ENCODE measurements at places on chromosomes 1 and 21.

GRCh38 chr1:167668108-167668507, 38.1 kb downstream of the RCSD1 start:
- DNase-seq: no peak

GRCh38 chr1:183859119-183859518, 54.2 kb downstream of the RGL1 start:
- DNase-seq: no peak

DNA sequence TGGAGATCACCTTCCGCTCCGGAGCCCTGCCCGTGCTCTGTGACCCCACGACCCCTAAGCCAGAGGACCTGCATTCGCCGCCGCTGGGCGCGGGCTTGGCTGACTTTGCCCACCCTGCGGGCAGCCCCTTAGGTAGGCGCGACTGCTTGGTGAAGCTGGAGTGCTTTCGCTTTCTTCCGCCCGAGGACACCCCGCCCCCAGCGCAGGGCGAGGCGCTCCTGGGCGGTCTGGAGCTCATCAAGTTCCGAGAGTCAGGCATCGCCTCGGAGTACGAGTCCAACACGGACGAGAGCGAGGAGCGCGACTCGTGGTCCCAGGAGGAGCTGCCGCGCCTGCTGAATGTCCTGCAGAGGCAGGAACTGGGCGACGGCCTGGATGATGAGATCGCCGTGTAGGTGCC, 9.6 kb downstream of the SPATA46 start:
- no peak for DNase-seq

DNA sequence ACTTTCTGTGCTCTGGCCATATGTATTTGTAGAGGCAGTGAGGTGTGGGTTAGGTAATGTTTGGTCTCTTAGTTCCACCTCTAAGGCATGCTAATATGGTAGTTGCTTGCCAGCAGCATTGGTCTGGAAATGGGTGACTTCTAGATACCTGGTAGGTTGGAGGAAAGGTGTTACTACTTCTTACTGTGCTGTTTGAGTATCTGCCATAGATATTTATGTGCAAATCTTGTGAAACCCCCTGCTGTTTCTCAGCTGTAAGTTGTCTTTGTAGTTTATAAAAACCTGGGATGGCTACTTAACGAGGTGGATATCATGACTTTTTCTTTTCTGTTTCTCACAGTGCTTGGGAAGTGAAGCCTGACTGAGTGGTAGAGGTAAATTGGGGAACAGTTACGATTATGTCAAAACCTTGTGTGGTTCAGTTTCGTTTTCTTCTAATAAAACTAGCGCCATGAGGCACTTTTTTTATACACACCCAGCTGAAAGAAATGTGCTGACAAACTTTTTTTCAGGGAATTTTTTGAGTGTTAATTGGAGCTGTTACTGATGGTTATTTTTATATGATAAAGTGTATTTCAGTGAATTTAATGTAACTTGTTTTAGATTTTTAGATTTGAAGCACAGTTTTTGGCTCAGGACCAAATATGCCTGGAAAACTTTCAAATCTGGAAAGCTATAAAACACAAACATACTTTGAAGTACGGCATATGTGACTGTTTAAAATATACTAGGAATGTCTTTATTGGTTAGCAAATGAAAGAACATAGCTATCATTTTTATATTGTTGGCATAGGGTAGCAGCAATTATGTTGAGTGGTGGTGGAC, 42.1 kb downstream of the CAMSAP2 start:
- no peak for DNase-seq

DNA sequence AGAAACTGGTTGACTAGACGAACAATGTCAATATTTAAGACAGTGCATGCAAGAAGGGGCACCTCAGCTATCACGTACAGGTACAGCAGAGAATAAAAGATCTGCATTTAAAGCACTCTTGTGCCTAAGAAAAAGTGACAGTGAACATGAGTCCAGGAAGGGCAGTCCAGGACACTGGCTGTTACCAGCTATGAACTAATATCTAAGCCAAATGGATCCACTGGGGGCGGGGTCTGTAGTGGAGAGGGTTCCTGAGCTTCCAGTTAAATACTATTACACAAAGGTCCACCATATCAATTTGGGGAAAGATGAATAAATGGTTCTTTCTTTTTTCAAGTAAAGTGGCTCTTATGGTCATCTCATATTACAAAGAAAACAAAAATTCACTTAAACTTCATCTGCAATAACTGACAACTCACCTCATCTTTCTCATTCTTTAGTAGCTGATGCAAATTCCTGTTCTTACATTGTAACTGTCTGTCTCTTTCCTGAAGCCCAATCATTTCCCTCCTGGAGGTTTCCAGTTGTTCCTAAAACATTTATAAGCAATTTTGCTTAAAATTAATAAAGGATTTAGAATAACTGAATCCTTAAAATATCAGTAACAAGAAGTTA, 24.5 kb downstream of the SSX2IP start:
- DNase-seq: no peak

GRCh38 chr21:36504067-36505058, 24.4 kb upstream of the CLDN14 start:
- no peak for DNase-seq

DNA sequence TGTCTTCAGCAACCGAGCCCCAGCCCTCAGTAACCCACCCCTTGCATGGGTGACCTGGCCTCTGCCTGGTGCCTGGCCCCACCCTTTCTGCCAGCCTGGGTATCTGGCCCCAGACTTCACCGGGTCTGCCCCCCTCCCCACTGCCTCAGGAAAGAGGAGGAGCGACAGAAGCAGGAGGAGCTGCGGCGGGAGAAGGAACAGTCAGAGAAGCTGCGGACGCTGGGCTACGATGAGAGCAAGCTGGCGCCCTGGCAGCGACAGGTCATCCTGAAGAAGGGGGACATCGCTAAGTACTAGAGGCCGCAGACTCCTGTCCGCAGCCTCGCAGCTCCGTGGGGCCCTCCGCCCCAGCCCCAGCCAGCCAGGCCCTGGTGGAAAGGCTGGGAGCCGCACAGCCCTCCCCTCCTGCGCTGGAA, 6.1 kb downstream of the TNFRSF25 start:
- DNase-seq: peak; percentile 50

DNA sequence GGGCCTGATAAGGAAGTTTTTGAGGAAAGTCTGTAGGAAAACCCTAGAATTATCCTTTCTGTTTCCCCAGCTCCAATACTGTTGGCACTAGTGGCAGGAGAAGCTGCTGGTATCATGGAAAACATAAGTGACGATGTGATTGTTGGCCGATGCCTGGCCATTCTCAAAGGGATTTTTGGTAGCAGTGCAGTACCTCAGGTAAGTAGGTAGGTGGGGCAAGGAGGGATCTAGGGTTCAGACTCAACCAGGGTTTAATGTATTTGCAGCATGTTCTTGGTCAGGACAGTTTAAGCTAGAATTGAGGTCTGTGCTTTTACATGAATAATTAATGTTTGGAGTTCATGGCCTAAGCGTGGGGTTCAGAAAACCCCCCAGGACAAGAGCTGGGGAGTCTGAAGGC, 62.1 kb downstream of the KDM1A start:
- DNase-seq: peak; percentile 58

DNA sequence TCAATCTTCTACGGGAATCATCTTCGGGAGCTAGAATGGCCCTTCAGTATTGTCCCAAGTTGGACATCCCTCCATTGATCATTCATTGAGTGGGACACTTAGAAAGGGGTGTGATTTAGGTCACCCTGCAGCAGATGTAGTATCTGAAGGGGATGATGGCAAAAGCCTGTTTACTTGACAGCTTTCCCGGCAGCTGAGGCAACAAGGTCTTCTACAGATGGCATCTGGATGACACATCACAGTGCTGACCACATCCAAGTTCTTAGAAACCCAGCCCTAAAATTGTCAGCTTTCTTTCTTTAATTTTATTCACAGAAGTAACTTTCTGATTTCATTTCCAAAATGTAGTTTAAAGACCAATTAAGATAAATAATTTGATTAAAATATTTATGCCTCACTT, 150.3 kb downstream of the AMY1C start:
- no peak for DNase-seq

- no peak for DNase-seq
These were observed 41.7 kb downstream of the EPHB2 start for GRCh38 chr1:22752339-22752738.

DNA sequence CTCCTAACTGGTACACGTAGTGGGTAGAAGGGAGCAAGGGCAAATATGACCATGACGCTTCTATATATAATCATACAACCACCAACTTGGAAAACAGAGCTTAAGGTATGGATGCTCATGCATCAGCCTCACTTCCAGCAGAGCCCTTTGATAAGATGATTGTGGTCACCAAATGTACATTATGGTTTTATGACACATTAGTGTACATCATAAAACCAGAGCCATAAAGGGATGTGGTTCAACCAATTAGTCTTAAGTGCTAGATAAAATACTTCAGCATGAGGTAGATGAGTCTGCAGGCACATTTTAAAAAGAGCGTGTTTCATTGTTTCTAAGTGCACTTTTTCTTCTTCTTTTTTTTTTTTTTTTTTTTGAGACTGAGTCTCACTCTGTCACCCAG, 43.7 kb downstream of the NIBAN1 start:
- DNase-seq: no peak

DNA sequence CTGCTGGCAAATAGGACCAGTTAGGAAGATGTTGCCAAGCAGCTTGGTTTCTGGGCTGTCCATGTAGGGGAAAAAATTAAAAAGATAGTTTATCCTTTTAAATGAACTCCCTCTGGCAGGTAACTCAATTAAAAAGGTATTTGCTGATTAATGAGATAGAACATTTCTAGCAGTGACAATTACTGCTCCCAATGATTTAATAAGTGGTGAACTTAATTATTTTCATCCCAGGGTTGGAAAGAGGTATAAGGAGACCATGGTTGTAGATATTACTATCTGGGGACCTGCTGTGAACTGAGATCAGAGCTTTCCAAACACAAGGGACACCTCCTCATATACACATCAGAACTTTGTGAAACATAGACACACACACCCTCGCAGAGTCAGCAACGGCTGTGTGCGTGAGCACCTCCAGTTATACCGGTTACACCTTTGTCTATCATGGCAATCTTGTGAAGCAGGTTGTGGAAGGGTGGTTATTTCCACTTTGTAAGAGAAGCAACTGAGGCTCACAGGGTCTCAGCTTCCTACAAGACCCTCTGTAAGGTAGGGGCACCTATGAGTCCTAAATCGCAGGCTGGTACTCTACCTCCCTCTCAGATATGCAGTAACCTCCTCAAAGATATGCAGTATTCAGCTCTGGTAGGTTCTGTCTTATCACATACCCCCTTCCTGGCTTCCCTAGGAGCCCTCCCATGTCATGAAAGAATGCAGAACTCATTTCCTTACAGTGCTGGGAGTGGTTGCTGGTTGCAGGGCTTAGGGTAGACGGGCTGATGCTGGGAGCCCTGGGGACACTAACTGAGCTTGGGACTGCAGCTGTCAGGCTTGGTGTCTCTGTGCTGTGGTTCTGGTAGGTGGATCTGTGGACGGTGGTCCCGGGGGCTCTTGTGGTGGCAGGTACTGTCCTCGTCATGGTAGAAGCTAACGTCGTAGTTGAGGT, 18.5 kb upstream of the MAGOH start:
- DNase-seq: no peak

DNA sequence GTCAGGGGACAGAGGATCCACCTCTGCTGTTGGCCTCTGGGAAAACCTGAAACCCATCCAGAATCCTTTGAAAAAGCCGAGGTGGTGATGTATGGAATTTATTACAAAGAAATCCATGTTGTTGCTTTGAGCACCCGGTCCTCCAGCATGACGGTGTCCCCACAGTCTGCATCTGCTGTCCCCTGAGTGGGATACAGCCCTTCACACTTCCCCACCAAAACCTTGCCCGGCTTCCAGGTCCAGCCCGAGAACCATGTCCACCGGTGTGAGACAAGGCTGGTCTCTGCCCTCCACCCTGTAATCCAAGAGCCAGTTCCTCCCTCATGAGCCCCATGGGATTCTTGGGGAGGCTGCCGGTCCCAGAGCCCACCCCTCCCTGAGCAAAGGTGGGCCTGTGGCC, 70.5 kb downstream of the STUM start:
- no peak for DNase-seq

GRCh38 chr1:246068619-246069509, 438.2 kb downstream of the SMYD3 start:
- no peak for DNase-seq

- DNase-seq: no peak
These were observed 411.8 kb upstream of the PTBP2 start for GRCh38 chr1:96309783-96310182.

- no peak for DNase-seq
These were observed 134.9 kb downstream of the VAV3 start for GRCh38 chr1:107830075-107830474.

- no peak for DNase-seq
These were observed 251.6 kb downstream of the AKT3 start for GRCh38 chr1:243598433-243598832.

DNA sequence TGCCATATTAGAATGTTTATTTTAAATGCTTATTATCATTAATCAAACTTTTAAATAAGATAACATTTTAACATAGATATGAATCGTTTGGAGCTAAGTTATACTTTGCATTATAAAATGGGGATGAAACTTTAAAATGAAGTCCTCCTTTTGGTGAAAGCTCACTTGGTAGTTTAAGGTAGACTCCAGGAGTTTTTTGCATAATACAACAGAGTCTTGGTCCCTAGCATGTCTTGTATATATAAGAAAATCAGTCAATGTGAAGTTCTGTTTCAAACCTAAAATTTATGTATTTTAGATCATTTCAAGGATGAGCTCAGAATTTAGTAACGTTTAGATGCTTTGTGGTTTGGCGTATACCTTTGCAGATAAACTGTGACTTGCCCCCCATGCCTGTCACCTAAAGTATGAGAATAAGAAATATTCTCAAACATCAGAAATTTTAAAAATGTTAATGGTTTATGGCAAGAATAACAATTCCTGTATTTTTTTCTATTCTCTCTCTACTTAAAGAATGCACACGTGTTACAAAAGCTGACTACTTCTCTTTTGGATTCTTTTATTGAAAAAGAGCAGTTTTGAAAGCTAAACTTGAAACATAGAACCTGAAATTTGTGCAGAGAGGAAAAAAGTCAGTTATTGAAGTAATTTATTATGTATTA, 3.8 kb downstream of the NFIA start:
- no peak for DNase-seq

GRCh38 chr1:174044418-174045222, 22.5 kb upstream of the RC3H1 start:
- DNase-seq: no peak

- no peak for DNase-seq
These were observed 30.5 kb downstream of the ZNF496 start for GRCh38 chr1:247301176-247301540.
